ENCODE measurements at places on chromosomes 5 and 9. TPM values are rescaled to one million over a fixed set of nuclear protein-coding genes. Genes with fewer than 3 reads are reported as not detected.

DNA sequence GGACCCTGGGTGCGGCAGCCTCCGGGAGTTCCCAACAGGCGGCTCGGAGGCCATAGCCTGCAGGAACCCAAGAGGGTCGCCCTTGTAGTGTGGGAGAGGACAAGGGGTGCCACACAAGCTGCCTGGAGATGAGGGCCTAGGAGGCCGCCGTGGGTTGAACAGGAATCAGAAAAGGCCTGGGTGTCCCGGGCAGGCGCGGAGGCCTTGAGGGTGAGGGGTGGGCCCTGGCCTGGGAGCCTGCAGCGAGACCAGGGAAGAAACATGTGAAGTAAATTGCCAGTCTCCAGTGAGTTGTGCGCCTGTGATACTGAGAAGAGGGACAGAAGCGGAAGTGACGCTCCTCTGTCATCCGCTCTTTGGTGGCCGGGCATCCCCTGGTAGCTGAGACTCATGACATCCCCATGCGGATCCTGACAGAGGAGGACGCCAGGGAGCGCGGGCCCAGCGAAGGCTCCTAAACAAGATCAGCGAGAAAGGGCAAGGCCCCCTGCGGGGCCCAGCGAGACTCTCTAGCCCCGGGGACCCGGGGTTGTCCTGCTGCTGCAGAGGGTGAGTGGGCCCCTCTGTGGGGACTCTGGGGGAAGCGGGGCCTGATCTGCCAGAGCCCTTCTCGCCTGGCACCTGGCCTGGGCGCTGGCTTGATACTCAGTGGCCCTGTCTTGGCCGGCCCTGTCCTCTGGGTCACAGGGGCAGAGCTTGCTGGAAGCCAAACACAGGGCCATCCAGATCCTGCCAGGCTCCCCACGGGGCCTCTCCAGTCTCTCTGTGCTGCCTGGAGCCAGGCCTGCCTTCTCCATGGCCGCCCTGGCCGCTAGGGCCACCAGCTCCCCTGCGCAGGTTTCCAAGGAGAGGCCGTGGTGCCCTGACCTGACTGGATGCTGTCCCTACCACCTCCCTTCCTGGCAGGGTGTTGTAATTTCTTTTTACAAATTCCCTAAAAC lies 788.4 kb downstream of the TLE4 start:
- no peak for DNase-seq

Gene ZNF483
- total RNA-seq, result not detected

DNA sequence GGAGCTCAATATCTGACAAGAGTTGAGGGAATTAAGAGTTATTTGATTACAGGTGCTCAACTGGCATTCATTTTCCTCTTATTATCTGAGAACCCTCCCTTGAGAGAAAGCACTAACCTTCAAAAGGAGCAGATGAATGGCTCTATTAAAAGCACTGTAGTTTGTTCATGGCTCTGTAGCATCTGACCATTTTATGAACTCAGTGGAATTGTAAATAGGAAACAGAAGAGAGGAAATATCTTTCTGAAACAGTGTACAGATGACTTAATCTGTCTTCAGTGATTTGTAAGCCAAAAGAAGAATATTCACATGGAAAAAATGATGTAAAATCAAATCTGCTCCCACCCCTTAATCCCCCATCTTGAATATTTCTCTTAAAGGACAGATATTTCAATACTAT lies 810.4 kb upstream of the GRAMD2B start:
- no peak for DNase-seq

Gene CRB2
- total RNA-seq, result 0.78 TPM

DNA sequence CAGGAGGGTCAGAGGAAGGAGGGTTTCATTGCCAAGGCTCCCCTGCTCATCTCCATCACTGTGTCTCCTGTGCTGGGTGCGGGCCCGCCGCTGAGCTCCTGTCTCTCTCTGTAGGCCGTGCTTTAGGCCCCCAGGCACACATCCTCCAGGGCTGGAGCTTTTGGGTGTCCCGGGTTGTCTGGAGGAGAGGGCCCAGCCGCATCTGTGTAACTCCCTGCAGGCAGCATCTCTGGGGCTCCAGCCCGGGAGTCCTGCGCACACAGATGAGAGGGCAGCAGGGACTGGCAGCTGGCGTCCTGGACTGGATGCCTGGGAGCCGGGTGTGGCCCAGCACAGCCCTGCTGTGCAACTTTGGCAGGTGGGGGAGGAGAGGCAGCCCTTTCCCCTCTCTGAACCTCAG lies 40.2 kb downstream of the LRSAM1 start:
- DNase-seq, result no peak

DNA sequence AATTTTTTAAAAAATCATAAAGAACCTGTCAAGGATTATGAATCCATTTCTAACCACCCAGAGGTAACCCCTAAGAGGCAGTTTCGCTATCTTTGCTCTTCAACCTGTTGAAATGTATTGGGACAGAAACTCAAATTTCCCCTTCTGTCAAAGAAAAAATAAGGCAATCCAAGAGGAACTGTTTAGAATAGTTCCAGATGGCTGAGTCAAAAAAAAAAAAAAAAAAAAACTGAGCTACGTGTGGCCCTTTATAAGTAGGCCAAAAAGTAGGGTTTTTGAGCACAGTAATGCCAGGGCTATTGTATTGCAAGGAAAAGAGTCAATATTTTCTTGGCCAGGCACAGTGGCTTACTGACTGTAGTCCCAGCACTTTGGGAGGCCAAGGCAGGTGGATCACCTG lies 94.9 kb downstream of the RAD23B start:
- DNase-seq, result no peak

- no peak for DNase-seq
Observed at GRCh38 chr5:88544671-88545070, 276.0 kb upstream of the TMEM161B start.

DNA sequence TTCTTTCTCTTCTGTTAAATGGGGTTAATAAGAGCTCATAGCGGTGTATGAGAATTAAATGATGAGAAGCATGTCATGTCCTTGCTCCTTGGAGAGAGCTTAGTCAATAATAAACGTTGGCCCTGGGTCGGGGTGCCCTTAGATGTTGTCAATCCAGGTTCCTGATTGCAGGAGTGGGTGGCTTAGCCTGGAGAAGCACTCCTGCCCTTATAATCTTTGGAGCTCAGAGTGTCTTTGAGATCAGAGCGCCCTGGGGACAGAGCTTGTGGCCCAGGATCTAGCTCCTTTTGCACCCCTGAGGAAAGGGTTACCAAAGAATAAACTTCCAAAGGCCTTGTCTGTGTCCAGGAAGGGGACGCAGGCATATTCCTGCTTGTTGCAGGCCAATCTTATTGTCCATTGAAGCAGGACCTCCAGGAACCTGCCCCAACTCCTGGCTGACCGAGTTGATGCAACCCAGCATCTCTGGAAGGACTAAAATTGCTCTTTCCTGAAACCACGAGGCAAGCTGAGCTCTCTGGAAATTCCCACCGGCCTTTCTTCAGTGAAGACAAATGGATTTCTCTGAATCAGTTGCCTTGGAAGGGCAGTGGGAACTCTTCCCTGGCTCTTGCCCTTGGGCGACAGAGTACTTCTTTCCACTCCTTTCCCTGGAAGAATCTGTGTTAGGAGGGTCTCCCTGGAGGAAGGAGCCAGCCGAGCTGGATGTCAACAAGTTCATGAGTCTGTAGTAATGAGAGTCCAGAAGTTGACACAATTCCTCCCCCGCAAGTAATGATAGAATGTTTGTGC lies 6.4 kb upstream of the AMBP start:
- no peak for DNase-seq

GRCh38 chr5:18968966-18969365 lies 1019.0 kb downstream of the CDH18 start:
- DNase-seq, result no peak

Gene CHSY3
- not detected for total RNA-seq

GRCh38 chr5:119239119-119239417 lies 116.8 kb upstream of the TNFAIP8 start:
- DNase-seq, result no peak

DNA sequence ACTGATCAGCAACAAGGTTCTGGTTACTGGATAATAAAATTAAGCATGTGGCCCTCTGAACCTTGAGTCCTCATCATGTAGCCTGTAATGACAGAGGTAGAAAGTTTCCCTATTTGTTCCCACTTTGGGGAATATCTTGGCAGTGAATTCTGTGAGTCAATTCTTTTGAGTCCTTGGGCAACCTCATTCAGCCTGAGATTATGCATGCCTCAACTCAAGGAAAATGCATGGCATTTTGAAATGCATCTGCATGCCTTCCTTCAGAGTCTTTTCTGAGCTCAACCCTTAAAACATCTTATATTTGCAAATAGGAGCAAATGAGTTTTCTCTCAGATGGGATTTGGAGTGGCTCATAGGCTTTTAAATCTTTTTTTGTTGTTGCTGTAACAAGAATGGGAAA lies 218.1 kb upstream of the CD180 start:
- no peak for DNase-seq

DNA sequence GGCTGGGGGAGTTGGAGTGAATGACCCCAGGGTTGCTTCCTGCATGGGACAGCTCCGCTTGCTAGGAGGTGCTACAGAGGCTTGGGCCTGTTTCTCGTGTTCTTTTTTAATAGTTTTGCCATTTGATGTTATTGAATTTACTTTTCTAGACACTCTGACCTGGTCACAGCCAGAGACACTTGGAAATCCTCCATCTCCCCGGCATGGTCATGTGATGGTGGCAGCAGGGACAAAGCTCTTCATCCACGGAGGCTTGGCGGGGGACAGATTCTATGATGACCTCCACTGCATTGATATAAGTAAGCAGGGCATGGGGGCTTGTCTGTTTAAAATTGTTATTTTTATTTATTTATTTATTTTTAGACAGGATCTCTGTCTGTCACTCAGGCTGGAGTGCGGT lies 13.4 kb downstream of the HSPA5 start:
- DNase-seq, result no peak

GRCh38 chr9:126084008-126084407 lies 242.6 kb upstream of the MVB12B start:
- DNase-seq, result no peak

- no peak for DNase-seq
Observed at GRCh38 chr5:76257225-76257833, 145.8 kb upstream of the IQGAP2 start.

Gene FAM221B
- 0.16 TPM for total RNA-seq

DNA sequence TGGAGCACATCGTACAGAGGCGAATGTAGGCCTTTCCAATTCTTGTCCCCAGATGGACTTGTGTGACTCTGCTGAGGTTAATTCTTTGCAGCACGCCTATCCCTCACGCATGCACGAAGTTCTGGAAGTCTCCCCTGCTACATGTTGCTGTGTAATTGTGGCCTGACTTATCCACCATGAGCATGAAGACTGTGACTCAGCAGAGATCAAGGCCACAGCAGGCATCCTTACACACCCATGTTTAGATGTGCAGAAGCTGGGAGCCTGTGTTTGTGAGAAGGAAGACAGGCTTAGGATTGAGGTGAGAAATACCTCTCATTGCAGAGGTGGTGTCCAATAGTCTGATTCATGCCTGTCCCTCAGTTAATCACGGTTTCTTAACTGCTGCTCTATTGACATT lies 135.6 kb downstream of the ICE1 start:
- DNase-seq, result no peak

DNA sequence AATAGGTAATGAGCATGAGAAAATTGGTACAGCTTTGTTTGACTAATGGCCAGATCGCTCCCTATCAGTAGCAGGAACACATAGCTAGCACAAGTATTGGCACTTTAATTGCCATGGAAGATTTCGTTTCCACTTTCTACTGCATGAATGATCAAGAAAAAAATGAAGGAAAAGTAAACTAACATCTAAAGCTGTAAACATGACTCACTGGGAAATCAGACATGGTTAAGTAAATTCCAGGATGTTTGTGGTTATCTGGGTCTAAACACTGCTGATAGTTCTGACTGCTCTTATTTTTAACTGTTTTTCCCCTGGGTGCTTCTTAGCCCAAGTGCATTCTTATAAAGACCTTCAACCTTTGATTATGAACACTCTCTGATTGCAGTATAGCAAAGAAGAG lies 388.9 kb downstream of the NR2F1-AS1 start:
- DNase-seq, result peak; percentile 60

DNA sequence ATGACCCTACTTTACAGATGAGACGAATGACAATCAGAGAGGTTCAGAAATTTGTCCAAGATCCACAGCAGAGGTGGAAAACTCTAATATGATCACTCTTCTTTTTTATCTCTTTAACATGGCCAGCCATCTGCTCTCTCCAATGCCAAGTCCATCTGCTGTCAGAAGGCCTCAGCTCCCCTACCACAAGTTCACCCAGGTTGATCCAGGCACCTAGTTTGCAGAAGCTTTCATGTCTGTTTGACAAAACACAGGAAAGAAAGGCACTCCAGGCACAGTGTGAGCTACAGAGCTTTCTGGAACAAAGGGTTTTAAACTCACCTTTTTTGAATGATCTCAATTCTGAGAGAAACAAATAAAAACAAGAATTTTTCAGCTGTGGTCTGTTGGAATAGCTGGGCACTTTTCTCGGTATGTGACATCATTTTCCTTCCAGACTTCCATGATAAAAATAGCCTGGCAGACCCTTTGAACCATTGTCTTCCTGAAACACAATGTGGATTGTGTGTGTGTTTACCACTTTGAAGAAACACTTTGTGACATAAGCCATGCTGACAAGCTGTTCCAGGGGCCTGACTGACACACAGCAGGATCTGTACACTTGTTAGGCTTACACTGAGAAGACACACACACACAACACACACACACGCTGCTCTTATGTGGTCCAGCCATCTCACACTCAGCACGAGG lies 214.3 kb downstream of the AGTPBP1 start:
- DNase-seq, result no peak

- no peak for DNase-seq
Observed at GRCh38 chr5:178432421-178433272, 157.5 kb downstream of the COL23A1 start.

Gene ALDOB
- total RNA-seq, result 0.16 TPM

DNA sequence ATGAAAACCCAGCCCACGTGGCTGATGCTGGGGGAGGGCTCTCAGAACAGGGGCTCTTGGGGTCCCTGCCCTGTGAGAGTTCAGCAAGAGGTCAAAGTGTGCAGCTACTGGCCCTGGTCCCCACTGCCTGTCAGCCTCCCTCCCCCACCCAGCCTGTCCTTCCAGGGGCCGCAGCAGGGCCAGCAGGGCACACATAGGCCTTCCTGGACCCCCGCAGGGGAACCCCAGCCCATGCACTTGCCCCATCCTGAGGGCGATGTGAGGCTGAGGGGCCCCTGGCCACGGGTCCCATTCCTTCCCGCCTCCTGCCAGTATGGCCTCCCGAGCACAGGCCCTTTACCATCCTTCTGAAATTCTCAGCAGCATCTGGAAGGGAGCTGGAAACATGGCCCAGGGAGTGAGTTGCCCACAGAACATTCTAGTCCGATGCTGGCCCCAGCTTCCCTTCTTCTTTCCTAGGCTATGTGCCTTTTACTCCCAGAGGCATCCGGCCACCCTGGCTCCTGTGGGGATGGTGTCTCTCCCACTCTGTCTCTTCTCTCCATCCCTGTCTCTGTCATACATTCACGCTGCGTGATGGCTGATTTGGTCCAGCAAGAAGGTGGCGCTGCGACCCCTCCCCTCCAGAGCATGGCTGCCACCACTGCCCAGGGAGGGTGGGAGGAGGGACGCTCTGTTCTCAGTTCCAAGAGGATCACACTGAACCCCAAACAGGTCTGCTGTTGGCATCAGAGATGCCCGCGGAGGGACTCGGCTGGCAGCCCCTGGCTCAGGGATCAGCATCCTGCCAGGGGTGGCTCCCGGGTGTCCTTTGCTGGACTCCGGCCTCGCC lies 19.6 kb downstream of the MRPL36 start:
- no peak for DNase-seq

Gene SLC34A1
- not detected for total RNA-seq

GRCh38 chr5:131664929-131665328 lies 29.9 kb upstream of the RAPGEF6 start:
- DNase-seq, result no peak

Gene ABITRAM
- 4.8 TPM for total RNA-seq

Gene CCDC192
- not detected for total RNA-seq

Data from HT-29 (cell line).